CD4-positive, alpha-beta T cell treated with Interleukin-21 for 1 hour (primary cell): ENCODE measurements at places on chromosomes 3 and 15.

DNA sequence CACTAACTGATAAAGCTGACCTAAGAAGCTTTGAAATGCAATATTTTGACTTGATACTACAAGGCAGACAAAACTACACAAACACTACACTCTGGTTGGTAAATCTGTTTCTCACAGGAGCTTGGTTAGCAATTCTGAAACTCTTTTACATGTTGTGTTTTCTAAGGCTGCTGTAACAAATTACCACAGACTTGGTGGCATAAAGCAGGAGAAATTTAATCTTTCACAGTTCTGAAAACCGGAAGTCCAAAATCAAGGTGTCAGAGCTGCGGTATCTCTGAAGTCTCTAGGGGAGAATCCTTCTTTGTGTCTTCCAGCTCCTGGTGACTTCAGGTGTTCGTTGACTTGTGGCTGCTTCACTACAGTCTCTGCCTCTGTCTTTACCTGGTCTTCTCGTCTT lies 12.9 kb upstream of the PFN2 start:
- DNase-seq, result no peak

- DNase-seq, result no peak
Measured at GRCh38 chr3:141127344-141128125, 76.4 kb downstream of the SPSB4 start.

DNA sequence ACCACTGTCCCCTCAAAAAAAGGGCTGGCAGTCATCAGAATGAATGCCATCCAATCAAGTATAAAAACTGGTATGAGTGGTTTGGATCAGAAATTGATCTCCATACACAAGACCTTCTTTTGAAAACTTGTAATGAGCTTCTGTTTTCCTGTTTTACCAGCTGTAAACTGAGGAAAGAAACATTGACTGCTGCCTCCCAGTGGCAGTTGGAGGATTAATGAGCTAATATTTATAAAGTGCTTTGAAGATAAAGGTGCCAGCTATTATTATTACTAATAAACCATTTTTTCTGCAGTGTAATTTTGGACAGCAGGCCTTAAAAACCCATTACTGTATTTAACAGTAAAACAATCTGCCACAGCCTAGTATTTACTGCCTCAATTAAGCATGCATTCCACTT lies 11.4 kb downstream of the CHL1 start:
- no peak for DNase-seq

- DNase-seq, result no peak
Measured at GRCh38 chr3:129605922-129606635, 397 bp downstream of the PLXND1 start.

DNA sequence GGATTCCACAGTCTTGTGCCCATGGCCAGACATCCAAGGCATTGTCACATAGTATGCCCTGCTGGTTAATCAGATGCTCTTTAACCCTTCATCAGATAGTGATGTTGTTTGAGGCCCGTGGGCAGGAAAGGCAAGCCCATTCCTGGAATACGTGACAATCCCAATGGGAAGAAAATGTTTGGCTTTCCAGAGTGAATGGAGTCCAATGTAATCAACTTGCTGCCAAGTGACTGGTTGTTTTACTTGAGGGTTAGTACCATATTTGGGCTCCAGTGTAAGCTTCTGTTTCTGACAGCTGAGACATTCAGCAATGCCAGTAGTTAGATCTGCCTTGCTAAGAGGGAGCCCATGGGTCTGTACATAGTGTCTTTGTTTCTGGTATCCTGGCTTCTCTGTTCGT lies 31.3 kb downstream of the RPL39L start:
- DNase-seq, result no peak

DNA sequence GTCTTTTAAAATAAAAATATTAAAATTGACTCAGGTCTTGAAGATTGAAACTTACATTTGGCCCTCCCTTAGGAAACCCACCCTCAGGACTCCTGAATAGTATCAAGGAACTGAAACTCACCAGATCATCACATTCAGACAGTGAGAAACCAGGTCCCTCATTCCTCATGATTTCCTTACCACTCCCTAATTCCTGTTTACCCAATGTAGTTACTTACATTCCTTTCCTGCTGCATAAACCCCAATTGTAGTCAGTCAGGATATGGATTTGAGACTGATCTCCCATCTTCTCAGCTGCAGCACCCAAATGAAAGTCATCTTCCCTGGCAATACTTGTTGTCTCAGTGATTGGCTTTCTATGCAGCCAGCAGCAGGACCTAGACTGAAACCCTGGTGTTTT lies 8.6 kb downstream of the ATP13A4 start:
- no peak for DNase-seq

- DNase-seq, result no peak
Measured at GRCh38 chr3:58497097-58497496, 5.2 kb downstream of the KCTD6 start.

DNA sequence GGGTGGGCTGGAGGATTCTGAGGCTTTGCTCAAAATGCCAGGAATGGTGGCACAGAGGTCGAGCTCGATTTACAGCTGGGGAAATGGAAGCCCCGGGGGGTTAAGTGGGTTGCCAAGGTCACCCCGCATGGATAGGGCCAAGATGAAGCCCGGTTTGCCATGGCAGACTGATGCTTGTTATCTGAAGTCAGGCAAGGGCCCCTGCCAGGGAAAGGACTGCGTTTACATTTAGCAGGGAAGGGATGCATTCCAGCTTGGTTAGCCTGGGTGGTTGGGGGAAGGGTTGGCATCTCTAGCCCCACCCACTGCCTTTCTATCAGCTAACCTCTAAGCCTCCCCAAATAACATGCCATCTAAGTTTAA lies 79.0 kb downstream of the RPLP1 start:
- no peak for DNase-seq

DNA sequence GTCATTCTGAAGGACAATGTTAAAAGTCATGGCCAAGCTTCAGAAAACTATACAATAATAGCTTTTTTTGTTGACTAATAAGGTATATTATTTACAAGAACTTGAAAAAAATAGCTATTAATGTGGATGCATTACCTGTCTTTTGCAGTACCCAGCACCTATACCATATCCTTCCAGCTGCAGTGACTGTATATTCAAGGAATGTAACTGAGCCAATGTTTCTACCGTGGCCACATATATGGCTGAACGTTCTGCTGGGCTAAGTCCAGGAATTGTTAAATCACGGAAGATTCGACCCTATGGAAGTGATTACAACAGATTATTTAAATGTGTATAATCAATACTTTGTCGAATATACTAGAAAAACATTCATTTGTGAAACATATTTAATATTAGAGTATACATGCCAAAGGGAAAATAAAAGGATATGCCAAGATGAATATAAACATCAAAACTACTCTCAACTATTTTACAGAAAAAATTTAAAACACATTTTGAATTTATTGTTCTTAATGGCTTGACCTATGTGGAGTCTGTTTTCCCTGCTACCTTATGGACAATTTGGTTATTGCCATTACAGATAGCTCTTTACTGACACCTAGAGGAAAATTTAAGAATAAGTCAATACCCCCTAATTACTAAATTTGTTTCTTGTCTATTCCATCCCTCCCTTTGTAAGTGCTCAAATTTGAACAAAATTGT lies 17.6 kb downstream of the ACAD11 start:
- DNase-seq, result peak; percentile 35

DNA sequence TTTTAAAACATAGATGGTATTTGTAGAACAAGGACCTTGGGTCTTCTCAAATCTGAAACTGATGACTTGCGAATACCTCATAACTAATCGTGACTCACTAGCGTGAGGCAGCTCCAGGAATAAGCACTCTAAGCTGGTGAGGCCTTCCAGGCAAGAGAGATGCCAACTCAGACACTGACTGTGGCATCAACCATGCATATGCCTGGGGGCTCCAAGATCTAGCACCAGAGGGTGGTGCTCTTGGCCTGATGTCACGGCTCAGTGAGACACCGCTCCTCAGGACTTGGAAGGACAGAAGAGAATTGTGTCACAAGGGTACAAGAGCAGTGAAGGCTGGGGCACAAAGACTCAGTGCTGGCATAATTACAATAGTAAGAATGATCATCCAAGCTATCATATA lies 125.0 kb upstream of the TRIM42 start:
- DNase-seq, result no peak

DNA sequence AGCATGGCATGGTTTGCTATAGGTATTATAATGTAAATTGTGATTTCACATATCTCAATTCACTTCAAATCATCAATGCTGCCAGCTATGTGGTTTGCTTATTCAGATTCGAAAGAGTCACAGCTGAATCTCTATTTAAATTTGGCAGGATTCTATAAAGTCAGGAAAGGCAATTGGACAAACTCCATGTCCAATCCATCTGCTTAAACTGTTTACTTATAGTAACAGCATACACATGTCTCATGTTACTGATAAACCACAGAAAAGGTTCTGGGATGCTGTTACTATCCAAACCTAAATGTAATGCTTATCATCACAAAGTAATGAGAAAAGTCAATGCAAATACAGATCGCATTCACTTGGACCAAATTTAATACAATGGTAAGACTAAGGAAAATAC lies 229.7 kb downstream of the ISL2 start:
- DNase-seq, result no peak
